GM23338 (cell line): ENCODE measurements at places on chromosomes 2 and 18. TPM values are rescaled to one million over a fixed set of nuclear protein-coding genes. Genes with fewer than 3 reads are reported as not detected.

Gene CSRNP3
- 3.0 and 3.8 TPM in 2 replicates for total RNA-seq

Gene GPR55
- total RNA-seq = not detected in 2 replicates

Gene ERICH2
- 2.1 TPM in 1 of 2 replicates, not detected in the other for total RNA-seq

Gene CCL20
- not detected in 2 replicates for total RNA-seq

Gene SLC14A1
- 0.21 TPM in 1 of 2 replicates, not detected in the other for total RNA-seq

Gene SCN9A
- total RNA-seq = 8.8 and 10.5 TPM in 2 replicates

Gene TSPYL6
- total RNA-seq = not detected in 2 replicates

Gene ANKRD23
- total RNA-seq = 4.0 and 6.5 TPM in 2 replicates

DNA sequence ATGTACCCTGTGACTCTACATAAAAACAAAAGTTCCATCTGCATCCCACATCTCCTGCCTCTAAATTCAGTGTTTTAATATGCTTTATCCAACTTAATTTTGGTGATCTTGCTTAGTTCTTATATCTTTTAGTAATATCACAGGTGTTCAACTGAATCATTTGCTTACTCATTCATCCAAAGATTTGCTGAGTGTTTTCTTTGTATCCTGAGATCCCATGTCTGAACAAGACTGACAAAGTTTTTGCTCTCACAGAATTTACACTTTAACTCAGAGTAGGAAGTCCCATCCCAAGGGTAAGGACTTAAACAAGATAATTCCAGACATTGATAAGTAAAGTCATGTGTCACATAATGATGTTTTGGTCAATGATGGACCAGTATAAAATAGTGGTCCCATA, 87.0 kb downstream of the FSIP2 start:
- DNase-seq = no peak

- no peak for DNase-seq
Observed at GRCh38 chr18:48689548-48689947, 150.7 kb downstream of the CTIF start.

GRCh38 chr18:72539901-72540300, 4.2 kb downstream of the CBLN2 start:
- no peak for DNase-seq

GRCh38 chr18:46570666-46571065, 86.4 kb downstream of the LOXHD1 start:
- DNase-seq = no peak

DNA sequence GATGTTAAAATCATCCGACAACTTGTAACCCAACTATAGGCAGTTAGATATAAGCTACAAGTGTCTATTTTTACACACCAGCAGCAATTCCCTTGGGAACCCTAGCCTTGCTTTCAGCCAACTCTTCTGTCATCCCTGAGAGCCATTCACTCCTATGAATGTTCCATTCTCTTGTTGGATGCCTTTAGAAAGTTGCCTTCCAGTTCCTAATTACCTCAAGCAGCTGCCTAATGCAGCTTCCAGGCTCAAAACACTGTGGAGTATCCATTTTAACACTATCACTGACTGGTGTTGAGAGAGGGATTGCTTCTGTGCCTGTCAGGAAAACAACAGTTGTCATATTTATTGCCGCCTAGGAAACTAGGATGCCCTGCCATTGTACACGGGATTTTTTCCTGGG, 402.0 kb upstream of the ACVR2A start:
- DNase-seq = no peak

- DNase-seq = no peak
Observed at GRCh38 chr2:133760376-133760775, 192.1 kb upstream of the NCKAP5 start.

DNA sequence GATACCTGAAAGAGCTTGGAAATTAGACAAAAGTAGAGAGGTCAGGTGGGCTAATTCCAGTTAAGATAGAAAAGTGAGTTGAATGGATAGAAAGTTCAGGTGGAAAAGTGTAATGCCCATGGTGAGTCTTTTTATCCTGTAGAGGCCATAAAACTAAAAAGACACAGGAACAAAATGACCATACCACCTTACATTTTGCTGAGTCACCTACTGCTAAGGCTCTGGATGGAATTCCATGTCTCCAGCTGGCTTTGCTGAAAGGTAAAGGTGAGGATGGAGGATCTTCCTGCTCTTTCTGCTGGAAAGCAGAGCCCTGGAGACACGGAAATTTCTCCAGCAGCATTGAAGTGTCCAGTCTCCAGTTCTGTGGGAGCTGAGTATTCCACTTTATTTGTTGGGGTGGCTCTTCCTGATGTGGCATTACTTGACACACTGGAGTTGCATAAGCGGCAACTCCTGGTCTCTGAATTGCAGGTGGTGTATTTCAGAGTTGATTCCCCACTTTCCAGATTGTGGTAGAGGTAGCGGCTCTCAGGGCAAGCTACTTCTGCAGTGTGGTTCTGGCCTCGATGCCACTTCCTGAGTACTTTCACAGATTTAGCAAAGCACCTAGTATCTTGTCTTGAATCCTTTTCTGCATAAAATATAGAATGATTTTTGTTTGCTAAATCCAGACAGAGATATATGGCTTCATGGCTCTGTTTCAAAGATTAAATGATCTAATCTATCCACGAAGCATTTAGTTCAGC, 10.7 kb downstream of the IL1RL2 start:
- no peak for DNase-seq

DNA sequence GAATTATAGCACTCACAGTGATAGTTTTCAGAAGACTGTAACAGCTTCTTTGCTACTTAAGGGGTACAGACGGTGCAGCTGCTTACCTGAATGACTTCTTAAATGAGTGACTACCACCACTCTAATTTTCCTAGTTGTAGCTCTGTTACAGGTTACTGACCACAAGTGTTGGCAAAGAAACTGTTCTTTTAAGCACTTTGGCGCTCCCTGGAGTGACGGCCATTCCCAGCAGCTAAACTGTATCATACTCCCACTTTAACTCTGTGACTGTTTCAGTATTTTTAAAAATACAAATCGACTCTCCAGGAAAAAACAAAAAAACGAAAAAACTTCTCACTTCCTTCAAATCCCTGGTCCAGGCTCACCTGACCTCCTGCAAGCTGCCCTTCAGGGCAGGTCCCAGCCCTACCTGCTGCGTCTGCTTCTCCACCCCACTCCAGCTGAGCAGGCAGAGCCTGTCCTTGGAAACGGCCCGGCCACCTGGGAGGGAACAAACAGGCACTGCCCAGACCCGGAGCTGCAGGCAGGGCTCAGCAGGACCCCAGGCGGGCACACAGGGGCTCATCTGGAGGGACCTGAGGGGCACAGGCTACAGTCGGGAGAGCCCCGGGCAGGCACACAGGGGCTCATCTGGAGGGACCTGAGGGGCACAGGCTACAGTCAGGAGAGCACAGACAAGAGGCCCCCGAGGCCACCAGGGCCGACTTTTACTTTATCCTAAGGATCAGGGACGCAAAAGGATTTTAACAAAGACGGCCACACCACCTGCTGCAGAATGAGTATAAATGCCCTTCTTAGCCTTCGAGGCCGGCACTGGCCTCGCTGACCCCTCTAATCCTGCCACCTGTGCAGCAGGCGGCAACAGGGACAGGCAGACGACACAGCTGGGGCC, 24.5 kb downstream of the SLC66A2 start:
- no peak for DNase-seq

GRCh38 chr2:221553333-221553732, 18.8 kb downstream of the EPHA4 start:
- DNase-seq = no peak

DNA sequence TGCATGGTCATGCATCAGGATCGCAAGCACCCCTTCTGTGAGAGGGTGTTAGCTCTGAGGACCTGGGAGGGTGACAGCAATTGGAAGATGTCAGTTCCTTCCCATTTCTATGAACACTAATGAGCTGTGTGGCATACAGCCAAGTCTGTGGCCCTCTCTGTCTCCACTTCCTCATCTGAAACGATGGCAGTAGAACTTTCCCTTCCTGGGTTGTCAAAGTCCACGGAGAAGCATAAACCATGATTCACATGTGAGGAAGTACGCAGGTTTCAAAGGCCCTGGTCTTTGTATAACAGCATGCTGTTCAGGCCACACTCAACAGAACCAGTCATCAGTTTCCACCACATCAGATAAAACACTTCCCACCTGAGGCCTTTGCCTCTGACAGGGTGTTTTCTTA, 167.4 kb upstream of the RAB6C start:
- no peak for DNase-seq

DNA sequence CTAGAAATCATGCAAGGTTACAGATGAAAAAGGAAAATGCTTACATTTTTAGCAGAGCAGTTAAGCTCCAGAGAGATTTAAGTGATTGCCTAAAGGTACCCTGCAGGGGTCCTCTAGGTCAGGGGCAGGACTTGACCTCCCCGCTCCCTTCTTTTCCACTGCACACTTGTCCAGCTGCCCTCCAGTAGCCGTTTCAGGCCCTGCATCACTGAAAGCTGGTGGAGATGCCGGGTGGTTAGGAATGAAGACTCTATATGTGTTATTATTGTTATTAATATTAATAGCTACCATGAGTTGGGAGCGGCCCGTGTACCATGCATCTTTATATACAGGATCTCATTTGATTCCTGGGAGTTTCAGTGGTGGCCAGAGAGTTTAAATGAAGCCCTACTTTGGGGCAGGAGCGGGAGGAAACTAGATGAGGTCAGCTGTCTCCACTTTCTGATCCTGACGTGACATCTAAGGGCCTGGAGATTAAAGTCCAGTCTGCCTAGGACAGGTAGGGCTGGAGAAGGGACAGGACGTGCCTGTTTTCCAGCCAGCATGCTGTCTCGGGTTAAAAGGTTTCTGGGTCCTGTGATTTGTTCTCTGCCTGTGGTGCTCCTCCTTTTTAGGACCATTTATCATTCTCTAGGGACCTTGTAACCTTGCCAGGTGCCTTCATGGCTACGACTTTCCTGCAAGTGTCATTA, 2.1 kb downstream of the TMEM37 start:
- no peak for DNase-seq

DNA sequence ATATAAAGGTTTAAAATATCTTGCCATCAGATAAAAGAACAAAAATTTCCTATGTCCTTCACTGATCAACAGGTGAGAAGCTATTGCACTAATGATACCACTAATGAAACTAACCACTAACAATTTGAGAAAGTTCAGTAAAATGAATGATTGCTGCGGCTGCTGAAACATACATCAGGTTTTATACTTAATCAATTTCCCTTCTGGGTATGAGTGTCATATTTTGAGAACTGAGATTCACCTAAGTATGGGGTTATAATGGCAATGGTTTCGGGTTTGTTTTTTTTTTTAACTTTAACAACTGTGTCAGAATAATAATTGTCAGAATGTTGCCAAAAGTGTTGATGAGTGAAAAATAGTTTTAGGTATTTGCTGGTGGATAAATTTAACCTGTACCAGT, 151.3 kb upstream of the SLC39A10 start:
- DNase-seq = no peak

GRCh38 chr18:55856229-55856628, 268.2 kb upstream of the TCF4 start:
- peak; percentile 84 for DNase-seq

DNA sequence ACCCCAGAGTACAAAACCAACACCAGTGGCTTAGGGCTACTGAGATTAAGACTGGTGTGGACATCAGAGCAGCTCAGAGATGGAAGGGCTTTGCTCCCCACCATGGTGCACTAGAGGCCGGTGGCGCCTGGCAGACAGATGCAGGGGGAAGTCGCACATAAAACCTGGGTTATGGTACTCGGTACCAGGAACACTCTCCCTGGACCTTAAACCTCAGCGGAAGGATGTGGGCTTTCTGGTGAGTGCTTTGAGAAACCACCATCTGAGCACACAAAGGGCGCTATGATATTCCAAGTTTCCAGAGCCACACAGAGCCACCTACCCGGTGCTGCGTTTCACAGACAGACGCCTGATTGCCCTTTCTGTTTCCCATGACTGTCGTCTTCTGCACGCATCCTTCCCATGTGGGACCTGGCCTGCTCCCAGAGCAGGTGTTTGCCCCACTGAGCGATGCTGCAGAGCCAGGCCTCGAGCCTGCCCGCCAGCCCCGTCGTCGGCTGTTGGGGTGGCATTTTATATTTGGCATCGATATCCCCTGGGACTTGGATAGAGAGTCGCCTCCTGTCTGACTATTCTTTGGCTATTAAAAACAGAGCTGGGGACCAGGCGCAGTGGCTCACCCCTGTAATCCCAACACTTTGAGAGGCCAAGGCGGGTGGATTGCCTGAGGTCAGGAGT, 89.5 kb upstream of the ODC1 start:
- no peak for DNase-seq

DNA sequence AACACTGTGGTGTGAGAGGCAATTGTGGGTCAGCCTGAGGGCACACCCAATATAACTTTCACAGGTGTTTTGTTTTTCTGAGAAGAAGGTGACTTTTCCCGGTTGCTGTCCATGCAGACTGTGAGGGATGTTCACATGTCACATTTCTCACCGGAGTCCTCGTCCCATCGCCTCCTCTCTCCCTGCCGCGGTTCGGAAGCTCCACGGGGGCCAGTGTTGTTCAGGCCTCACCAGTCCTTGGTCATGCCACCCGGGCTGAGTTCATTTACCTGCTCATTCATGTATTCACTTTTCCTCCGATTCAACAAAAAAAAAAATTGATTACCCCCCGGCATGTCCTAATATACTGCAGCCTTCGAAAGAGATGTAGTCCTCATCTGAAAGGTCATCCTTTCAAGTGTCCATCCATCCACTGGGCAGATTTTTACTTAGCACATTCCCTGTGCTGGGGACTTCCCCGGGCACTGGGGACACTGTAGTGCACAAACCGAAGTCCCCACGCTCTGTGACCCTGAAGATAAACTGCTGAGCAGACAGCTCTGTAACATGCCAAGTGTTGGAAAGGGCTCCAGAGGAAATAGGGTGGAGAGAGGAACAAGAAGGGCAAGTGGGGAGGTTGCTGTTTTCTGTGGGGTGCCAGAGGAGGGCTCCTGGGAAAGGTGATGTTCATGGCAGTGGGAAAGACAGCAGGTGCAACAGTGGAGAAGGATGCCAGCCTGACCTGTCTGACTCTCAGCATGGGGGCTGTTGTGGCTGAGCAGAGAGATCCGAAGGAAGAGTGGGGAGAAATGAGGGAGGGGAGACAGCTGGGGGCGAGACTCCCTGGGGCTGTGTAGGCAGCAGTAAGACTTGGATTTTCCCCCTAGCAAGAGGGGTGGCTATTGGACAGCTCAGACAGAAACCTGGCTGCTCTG, 22.4 kb downstream of the LRRFIP1 start:
- DNase-seq = no peak

DNA sequence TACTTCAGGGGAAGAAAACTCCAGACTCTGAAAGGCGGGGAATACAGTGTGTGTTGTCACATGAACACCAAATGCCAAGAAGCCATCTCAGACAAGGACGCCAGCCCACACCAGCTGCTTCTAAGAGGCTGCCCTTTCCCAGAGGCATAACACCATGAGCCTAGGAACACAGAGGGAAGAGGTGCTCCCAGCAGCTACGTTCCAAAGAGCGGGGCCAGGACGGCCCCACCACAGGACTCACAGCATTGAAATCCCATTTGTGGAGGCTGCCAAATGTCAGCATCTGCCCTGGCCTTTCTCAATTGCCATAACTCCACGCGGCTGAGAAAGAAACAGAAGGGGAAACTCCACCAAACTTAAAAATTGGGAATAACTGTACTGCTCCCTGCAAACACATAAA, 20.1 kb upstream of the ID2 start:
- no peak for DNase-seq

DNA sequence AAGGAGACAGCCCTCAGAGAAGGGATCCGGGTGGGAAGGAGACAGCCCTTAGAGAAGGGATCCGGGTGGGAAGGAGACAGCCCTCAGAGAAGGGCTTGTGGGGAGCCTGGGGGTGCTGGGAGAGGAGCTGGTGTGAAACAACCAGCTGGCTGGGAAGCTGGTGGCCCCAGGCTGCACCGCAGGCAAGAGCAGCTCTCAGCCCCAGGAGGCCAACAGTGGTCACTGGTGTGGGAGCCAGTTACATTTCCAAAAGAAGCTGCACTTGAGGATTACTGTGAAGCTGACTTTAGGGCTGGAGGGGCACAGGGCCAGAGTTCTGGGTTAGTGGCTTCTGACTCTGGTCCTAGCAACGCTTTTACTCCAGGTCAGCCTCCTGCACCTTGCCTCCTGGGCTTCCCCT, 3.3 kb downstream of the HES6 start:
- no peak for DNase-seq
